ENCODE measurements at places on chromosomes 16 and 17.

- no peak for DNase-seq
Measured at GRCh38 chr16:15790458-15790857, 66.4 kb downstream of the MYH11 start.

DNA sequence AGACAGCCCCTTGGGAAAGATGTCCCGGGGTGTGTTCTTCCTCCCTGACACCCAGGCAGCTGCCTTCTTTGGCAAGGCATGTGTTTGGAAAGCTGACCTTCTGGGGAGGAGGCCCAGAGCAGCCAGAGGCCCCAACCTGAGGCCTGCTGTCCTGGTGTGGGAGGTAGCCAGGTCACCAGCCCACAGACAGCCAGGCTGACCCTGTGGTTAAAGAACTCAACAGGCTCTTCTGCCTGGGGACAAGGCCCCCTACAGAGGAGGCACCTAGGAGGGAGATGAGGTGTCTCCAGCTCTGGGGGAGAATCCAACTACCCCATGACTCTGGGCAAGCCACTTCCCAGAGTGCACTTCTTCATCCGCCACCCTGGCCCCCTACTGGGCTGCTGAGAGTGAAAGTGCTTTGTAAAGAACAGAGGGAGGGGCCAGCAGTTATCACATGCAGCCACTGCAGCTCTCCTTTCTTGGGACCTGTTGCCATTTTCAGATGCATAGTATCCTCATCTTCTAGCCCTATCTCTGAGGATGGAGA lies 13.1 kb upstream of the SREBF1 start:
- no peak for DNase-seq

DNA sequence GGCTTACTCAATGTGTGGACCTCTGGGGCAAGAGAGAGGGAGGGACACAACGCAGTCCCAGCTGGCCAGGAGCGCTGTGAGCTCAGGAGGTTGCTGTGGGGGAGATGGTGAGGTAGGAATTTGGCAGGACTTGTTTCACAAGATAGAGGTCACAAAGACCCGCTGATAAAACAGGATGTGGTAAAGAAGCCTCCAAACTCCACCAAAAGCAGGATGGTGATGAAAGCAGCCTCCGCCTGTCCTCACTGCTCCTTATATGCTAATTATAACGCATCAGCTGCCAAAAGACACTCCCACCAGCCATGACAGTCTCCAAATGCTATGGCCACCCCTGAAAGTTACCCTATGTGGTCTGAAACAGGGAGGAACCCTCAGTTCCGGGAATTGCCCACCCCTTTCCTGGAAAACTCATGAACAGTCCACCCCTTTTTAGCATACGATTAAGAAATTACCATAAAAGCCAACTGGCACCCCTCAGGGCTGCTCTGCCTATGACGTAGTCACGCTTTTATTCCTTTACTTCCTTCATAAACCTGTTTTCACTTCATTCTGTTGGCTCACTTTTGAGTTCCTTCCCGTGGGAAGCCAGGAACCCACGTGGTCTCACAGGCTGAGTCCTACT lies 5.3 kb upstream of the EIF4A3 start:
- DNase-seq: no peak

GRCh38 chr17:69669441-69670178 lies 255.1 kb downstream of the MAP2K6 start:
- DNase-seq: no peak

GRCh38 chr16:6645768-6646568 lies 686.7 kb upstream of the RBFOX1 start:
- no peak for DNase-seq

- DNase-seq: no peak
Measured at GRCh38 chr17:73307130-73307529, 4.7 kb downstream of the CDC42EP4 start.

Data from mesenteric fat pad (tissue), 1 donor.